Stimulated activated CD4-positive, alpha-beta T cell treated with anti-CD3 and anti-CD28 coated beads, Interleukin-2, amount 100 ng/mL, for 4 hours (primary cell): ENCODE measurements at places on chromosomes 4 and X.

- no peak for DNase-seq
Observed at GRCh38 chr4:112403101-112403945, 106.2 kb downstream of the ALPK1 start.

GRCh38 chr4:53315300-53315699 is 50.6 kb downstream of the SCFD2 start:
- DNase-seq: no peak

GRCh38 chr4:182896421-182896820 is 20.8 kb downstream of the DCTD start:
- DNase-seq: no peak

DNA sequence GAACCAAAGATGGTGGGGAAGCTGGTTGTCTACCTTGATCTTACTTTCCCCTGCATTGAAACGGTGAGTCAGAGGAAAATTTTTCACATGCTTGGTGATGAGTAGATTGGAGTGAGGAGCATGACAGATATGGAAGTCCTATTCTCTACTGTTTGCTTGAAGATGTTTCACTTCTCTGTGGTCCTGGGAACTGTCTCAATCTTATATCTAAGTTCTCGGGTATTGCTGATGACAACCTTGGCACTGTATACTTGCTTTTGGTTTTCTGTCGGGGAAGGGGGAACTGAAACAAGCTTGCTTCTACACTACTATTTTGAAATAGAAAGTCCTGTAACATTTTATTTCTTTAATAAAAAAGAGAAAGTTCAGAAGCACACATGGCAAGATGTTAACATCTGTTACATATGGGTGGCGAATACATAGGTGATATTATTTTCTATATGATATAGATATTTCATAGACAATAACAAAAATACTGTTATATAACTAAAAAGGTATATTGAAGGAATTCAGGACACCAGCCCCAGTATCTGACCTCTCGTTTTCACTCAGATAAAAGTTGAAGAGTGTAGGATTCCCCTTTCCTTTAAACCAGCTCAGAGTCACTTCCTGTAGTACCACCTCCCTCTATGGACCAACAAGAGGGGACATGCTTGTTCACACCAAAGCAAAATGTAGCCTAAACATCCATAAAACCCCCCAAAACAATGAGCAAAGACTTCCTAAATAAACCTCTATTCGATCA is 88.8 kb downstream of the FMR1NB start:
- no peak for DNase-seq

DNA sequence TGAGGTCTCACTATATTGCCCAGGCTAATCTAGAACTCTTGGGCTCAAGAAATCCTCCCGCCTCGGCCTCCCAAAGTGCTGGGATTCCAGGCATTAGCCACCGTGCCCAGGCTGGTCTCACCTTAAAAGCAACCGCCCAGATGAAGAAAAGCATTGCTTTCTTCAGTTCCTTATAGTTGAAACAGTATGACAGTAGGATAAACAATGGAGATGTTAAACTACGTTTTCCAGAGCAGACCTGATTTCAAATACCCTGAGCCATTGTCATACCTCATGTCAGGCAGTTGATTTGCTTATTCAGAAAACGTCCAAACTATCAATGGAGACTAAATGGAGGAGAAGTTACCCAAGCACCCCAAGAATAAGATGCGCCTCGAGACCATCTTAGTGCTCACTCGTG is 26.3 kb upstream of the TMEM131L start:
- DNase-seq: no peak

DNA sequence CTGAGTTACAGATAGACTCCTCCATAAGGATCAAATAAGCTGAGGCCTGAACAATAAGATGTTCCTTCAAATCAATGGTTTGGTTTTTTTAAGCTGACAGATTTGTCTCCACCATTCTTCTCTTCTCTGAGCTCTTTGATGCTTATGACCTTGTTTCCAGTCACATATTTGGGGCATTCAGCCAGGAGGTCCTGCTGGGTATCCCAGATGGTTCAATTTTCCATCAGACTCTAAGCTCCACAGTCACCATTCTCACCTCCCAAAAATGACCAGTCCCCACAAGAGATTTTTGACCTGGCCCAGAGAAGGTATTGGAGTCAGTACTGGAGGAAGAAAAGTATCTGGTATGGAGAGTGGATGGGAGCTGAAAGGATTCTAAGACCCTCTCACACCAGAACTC is 74.6 kb upstream of the FRMPD3 start:
- no peak for DNase-seq

DNA sequence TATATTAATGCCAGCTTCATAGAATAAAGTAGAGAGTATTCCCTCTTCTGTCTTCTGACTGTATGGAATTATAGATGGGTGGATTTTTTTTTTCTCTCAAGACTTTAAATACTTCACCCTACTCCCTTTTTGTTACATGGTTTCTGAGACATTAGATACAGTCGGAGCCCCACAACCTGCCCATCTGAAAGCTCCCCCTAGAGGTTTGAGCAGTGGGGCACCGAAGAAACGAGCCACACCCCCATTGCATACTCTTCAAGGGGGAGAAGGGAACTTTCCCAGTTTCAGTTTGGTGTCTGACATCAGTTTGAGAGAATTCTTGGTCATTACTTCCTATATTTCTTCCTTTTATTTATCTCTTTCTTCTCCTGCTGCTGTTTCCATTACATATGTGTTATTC is 437.6 kb upstream of the AGA start:
- DNase-seq: no peak

GRCh38 chr4:136861091-136861490 is 671.2 kb downstream of the PCDH18 start:
- DNase-seq: no peak

- no peak for DNase-seq
Observed at GRCh38 chr4:102055805-102056204, 265.3 kb downstream of the BANK1 start.

GRCh38 chr4:149045731-149046130 is 603.5 kb upstream of the NR3C2 start:
- DNase-seq: no peak

DNA sequence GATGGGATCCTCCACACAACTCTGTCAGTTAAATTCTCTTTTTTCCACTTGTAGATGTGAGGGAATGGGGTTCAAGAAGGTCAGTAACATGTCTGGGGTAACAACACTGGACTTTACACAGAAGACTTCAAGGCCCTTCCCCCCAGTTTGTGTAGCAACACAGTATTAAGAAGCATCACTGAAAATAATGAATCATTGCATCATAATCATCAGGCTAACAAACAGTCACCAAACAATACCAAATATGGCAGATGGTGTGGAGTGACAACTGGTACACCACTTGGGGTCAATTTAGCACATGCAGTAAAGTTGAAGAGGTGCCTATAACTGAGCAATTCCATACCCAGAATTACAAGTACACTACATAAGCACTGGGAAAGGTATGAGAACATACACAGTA is 38.6 kb downstream of the BOD1L1 start:
- no peak for DNase-seq

DNA sequence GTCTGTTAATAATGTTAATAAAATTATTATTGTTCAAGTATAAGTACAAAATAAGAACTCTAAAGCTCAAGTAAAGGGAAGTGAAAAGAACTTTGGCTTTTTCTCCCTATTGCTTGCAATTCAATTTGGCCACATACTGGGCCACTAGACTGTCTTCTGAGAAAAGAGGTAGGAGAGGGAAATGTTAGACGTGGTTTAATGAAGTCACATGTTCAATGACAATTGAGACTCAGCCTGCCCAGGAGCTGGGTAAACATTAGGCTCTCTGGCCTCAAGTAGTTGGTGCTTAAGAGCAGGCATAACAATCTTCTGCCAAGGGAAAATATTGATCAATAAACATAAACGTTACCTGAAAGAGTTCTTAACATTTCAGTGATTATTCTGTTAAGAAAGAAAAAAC is 15.1 kb upstream of the PRSS12 start:
- no peak for DNase-seq

DNA sequence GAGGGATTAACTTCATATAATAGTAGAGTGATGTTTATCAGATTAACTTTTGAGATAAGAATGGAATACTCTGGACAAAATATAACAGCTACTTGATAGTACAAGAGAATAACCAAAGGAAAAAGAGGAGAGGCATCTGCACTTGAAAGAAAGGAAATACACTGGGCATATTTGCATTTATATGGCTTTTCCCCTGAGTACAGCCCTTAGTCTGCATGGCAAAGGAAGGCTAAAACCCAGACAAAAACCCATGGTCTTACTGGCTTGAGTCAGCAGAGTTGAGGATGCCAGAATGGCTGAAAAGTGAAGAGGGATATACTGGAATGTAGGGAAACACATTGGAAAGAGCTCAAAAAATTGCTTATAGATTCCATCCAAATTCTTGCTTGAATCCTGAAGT is 101.6 kb downstream of the COL4A5 start:
- DNase-seq: no peak

DNA sequence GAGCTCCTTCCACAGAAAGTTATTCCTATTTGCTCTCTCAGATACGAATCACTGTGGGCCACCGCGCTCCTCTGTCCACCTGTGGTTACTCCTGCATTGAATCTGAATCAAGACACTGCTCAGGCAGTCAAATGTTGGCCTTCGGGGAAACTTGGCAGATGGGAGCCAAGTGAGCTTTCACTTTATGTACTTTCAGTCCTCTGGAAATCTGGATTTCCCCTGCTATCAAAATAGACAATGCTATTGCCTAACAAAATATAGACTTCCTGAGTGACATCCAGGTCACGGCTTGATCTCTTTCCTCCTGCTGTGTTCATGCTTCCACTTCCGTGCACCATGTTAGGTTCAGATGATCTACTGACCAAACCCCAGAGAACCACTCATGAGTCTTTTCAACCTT is 43.8 kb downstream of the FHL1 start:
- no peak for DNase-seq

GRCh38 chr4:155552180-155552579 is 114.5 kb upstream of the GUCY1A1 start:
- DNase-seq: no peak

DNA sequence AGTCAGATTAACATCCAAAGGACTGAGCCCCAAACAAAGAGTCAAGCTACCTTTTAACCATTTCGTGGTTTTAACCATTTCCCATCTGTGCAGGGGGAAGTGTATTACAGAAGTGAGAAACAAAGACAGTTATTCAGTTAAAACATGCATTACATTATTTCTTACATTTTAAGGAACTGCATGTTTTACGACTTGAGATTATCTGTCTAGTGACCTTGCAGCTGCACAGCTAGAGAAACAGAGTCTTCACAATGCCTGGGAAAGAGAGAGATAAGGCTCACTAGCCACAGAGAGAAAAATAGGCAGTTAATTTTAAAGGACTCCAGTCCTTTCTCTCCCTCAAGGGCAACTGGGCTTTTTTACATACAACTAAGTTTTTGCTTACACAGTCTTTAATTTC is 48.7 kb upstream of the KLHL4 start:
- no peak for DNase-seq

- no peak for DNase-seq
Observed at GRCh38 chr4:37388681-37389365, 144.3 kb downstream of the NWD2 start.

DNA sequence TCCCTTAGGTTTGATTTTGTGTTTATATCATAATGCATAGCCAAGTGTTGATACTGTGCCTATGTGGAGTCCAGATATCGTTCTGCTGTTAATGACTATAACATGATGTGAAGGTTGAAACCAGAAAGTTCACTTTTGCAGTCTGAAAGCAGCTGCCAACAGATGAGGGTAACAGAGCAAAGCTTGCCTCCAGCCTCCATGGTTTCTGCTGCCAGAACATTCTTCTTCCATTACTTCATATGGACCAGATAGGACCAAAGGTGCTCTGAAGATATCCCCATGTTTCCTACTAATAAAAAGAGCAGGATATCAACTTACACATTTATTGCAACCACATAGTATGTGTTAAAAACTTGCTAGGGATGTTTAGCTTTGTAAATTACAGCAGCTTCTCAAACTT is 394.1 kb downstream of the SPRY1 start:
- no peak for DNase-seq

GRCh38 chrX:3990569-3990968 is 277.1 kb upstream of the PRKX start:
- DNase-seq: no peak

GRCh38 chr4:8194306-8195242 is 4.5 kb upstream of the SH3TC1 start:
- no peak for DNase-seq

DNA sequence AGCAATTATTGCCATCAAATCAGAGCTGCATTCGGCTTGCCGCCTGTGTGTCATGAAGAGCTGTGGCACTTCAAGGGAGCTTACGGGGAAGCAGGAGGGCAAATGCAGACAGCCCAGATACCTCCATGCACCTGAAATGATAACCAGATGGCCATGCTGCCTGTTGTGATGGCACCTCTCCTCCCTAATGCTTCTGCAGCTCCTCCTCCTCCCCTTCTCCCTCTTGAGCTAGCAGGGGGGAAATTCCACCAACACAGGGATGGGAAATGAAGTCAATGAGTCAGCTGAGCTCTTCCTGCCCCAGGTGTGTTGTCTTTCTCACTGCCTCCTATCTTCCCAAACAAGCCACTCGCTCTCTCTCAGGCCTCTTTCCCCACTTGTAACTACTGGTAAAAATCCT is 565.0 kb downstream of the BCOR start:
- DNase-seq: no peak

- no peak for DNase-seq
Observed at GRCh38 chr4:7784131-7784870, 155.4 kb downstream of the AFAP1 start.

- DNase-seq: peak; percentile 9
Observed at GRCh38 chr4:39032218-39033085, at the start of gene TMEM156. TSS of gene TMEM156 (minus strand) at chr4:39032409. CDS start at chr4:39032313, 96 bp downstream.

GRCh38 chrX:69088171-69088938 is 76.9 kb downstream of the PJA1 start:
- DNase-seq: no peak

DNA sequence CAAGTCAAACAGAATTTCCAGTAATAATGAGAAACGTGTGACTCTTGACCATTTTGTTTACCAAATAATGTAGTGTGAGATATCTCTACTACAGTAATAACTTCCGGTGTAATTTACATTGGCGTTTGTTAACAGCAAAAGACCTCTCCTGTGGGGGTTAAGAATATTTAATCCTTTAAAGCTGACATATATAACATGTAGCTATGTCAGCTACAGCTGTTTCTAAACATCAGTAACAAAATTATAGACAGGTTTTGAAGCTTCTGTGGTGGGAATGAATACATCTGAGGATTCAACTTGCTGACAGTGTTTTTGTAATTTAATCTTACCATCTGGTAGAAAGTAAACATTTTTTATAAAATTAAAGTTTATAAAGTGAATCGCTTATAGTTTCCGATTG is 73.6 kb upstream of the TENM3 start:
- DNase-seq: no peak

DNA sequence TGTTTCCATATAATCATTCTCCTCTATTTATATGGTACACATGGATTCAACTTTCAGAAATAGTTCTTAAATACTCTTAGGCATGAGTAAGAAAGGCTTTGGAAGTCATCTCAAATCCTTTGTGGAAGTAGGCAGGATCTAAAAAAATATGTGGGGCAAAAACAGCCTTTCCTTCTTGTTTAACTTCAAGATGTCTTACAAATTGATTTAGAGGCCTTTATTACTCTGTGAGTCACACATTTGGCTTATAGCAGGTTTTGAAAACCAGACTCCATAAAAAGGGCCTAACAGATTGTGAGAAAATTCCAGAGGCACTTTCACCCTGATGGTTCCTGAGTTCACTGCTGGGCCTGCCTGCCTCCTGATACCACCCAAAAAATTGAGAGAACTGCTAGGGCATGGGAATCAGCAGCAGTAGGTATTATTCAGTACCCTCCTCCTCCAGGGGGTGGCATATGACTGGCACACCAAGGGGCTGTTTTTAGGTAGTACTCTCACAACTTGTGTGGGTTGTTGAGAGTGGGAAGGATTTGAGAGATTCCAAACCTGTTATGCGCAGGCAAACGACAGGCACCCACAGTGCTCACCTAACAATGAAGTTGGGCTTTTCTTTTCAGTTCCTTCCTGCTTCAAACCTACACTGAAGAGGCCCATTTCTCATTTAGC is 162.7 kb upstream of the MBNL3 start:
- DNase-seq: no peak
